ENCODE measurements at places on chromosomes 7 and 10.

- peak; percentile 39 for DNase-seq
Measured at GRCh38 chr7:45259966-45260646, 102.5 kb downstream of the RAMP3 start.

DNA sequence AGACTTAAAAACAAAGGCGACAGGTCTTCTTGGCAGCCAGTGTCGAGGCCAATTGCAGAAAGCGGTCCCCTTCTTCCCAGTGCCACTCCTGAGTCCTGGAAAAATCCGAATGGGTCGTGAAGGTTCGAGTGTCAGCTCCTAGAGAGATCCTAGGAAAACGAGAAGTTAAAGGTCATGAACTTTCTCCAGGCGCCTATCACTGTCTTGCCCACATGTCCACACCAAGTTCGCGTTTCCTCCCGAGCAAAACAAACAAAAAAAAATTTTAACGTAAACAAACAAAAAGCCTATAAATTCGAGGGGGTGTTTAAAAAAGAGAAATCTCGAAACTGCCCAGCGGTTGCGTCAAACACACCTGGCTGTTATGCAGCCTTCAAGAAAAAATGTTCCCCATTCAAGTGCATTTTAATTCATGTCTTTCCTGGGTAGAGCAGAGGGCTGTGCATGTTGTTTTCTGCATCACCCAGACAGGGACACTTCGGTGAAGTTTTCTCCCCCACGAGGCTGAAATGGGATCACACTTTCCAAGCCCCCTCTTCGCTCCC, 1.5 kb downstream of the ARHGAP21 start:
- DNase-seq: no peak

DNA sequence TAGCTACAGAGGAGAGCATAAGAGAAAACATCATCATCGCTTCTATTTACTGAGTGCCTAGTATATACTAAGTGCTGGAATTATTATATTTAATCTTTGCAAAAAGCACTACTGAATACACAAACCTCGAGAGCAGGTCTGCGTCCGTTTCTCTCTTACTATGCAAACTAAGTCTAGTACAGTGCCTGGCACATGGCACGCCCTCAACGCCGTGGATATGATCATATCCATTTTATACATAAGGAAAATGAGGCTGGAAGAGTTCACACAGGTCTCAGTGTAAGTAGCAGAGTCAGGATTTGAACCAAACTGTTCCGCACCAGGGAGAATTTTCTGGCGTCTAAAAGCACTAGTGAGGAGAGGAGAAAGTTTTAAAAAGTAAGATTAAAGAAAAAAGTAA, 17.6 kb downstream of the MXI1 start:
- no peak for DNase-seq

DNA sequence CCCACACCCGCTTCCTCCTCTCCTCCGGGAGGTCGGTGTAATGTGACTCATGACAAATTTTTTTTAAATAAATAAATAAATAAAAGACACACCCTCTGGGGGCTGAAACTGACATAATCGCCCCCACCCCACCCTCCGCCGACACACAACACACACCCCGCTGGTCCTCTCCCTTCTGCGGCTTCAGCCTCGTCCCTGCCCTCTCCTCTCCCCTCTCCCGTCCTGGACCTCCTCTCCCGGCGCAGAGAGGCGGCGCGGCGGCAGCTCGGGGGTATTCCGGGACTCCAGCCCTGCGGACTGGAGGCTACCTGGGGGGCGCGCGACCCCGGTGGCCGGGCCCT, 686 bp downstream of the ABI1 start:
- peak; percentile 82 for DNase-seq

- DNase-seq: no peak
Measured at GRCh38 chr10:66999762-67000545, 74.1 kb downstream of the LRRTM3 start.

DNA sequence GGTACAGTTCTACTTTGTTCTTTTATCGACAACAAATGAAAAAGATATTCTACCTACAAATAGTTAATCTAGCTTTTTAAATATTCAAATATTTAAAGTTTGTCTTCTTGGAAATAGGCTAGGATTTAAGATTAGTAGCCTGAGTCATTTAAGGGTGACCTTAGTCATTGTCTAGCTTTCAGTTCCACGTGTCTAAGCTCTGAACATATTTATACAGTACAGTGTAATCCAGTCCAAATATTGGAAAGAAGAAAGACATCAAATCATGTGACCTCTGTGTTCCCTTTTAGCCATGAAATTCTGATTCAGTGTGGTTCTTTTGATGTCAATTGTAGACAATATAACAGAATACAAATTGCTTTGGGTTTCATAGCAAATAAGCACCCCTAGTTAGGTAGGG, 121.1 kb downstream of the MALRD1 start:
- no peak for DNase-seq

- no peak for DNase-seq
Measured at GRCh38 chr7:151559557-151560183, 40.0 kb upstream of the RHEB start.

DNA sequence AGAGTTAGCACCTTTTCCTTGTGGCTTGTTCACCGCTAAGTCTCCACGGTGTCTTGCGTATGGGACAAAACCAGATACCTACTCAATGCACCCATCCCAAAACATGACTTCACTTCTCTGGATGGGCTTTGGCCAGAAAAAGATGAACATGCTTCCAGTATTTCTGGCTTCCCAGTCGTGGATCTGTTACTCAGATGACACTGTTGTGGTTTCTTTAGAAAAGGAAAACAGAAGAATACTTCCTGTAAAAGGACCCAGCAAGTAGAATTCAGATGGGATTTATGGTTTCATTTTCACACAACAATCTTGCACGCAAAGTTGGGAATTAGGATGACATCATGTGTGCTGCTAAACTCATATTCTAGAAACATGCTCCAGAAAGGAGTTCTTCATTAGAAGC, 216.7 kb downstream of the ADAM12 start:
- DNase-seq: peak; percentile 94

DNA sequence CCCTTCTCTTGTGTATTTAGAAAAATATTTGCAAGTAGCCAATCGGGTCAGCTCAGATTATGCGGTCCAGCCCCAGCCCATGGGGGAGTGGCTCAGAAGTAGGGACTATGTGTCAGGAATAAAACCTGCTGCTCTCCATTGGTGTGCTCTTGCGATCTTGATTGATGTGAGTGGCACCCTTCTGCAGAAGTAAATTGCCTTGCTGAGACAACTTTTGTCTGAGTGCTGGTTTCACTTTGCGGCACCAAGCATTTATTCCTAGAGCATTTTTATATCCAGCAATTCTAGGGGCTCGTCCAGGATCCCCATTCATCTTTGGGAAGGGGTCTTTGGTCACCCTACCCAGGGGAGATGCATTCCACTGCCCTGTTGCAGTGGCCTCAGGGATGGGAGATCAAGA, 26.1 kb upstream of the FAM221A start:
- DNase-seq: no peak

GRCh38 chr10:79352035-79352877, 5.0 kb downstream of the PPIF start:
- no peak for DNase-seq

- DNase-seq: no peak
Measured at GRCh38 chr7:98024075-98024474, 34.1 kb upstream of the OCM2 start.

DNA sequence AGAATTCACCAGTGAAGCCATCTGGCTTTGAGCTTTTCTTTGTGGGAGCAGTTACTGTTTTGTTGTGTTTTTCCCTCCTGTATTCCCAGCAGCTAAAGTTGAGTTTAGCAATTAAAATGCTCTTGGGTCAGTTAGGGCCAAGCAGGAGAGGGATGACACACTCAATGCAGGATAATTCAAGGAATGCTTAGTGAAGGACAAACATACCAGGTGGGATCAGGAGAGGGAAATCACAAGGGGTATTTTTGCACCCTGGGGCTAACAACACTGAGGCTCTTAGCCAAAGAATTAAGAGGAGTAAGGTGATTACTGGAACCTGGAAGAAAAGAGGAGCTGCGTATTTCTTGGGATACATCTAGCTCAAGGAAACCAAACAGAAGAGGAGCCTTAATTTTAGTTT, 82.4 kb upstream of the KCND2 start:
- no peak for DNase-seq

- no peak for DNase-seq
Measured at GRCh38 chr10:111988646-111989045, 194.9 kb downstream of the GPAM start.

DNA sequence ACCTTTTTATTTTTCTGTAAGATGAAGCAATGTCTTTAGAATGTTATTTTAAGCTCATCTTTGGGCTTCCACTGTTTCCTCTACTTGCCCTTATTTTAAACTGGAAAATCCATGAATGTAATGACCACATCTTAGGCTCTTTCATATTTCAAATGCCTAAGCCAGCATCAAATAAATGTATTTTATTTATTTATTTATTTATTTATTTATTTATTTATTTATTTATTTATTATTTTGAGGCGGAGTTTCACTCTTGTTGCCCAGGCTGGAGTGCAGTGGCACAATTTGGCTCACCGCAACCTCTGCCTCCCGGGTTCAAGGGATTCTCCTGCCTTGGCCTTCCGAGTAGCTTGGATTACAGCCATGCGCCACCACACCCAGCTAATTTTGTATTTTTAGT, 69.2 kb downstream of the HDAC9 start:
- no peak for DNase-seq

- DNase-seq: peak; percentile 4
Measured at GRCh38 chr10:48800007-48800675, 115.5 kb downstream of the WDFY4 start.

DNA sequence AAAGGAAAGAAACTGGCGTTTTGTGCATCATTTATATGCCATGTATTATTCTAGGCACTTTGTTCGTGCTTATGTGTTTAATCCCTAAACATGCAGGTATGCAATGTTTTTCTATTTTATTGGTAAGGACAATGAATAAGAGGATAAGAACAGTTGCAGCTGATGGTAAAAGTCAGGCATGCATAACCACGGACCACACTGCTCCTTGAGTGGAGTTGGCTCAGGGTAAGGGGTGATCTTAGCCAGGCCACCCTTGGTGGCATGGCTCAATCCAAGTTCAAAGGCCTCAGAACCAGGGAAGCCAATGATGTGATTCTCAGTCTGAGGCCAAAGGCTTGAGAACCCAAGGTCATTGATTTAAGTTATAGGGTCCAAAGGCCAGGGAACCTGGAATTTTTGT, 1068.1 kb downstream of the NRG3 start:
- no peak for DNase-seq

DNA sequence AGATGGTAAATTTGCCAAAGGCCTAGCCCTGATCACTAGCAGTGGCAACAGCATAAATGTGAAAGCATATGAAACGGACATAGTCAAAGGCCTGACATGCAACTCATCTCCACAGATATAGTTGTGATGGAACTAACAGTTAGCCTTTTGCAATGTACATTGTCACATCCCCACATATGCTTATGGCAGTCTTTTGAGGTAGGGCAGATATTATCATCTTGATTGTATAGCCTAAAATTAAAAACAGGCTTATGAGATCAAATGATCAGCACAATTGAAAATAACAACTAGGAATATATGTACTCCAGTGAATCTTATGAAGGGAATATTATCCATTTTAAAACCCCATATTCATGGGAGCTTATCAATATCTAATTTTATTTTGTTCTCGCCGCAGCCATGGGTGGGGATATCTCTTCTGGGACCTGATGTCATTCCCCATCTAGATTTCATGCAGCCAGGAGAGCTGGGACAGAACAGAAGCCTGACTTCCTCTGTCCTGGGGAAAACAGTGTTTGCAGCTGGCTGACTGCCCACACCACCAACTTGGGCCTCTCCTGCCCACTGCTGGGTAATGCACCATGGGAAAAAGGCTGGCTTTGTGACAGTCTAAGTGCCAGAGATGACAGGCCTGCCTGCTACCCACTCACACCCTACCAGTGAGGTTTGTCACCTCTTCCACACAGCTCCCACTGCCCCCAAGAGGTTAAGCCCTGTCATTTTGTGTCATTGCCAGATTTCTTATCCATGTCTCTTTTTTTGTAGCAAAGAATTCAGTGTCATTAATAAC, 180.2 kb upstream of the FZD1 start:
- DNase-seq: peak; percentile 34

- no peak for DNase-seq
Measured at GRCh38 chr10:48317321-48317990, 11.0 kb downstream of the MAPK8 start.

Data from EH (cell line).